HFF-Myc (cell line): ENCODE measurements at places on chromosomes 16 and 17.

GRCh38 chr17:61411011-61411260 is 11.3 kb downstream of the TBX2 start:
- DNase-seq = no peak

GRCh38 chr17:1755827-1756262 is 6.0 kb upstream of the SERPINF1 start:
- DNase-seq = no peak

- no peak for DNase-seq
These were observed 56.0 kb upstream of the FA2H start for GRCh38 chr16:74830648-74831047.

DNA sequence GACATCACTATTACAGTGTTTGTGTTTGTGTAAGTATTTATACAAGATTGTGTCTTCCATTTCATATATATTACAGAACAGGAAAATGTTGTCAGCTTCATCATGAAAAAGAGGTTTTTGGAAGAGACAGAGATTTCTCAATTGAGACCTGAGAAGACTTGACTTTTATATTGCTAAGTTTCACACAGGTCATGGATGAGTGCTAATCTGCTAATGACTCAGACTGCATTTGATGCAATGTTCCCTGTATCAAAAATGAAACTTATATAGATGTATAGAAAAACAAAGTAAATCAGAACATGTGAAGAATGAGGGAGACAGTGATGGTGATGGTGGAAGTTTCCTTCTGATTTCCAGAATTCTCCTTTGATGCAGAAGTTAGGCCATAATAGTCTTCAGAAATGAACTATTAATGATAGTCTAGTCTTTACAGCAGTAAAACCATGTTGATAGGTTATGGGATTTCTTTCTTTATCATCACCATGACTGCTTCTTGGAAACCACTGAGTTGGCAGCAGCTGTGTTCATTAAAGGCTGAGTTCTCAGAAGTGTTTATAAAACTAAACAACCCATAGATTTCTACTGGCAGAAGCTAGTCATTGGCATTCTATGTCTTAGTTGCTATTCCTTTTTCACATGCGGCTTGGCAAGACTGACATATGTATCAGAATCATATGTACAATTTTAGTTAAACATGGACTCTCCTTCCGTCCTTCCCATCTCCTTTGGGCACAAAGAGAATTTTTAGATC is 56.1 kb downstream of the PCTP start:
- no peak for DNase-seq

GRCh38 chr16:27547851-27548250 is 1.9 kb downstream of the GTF3C1 start:
- no peak for DNase-seq

DNA sequence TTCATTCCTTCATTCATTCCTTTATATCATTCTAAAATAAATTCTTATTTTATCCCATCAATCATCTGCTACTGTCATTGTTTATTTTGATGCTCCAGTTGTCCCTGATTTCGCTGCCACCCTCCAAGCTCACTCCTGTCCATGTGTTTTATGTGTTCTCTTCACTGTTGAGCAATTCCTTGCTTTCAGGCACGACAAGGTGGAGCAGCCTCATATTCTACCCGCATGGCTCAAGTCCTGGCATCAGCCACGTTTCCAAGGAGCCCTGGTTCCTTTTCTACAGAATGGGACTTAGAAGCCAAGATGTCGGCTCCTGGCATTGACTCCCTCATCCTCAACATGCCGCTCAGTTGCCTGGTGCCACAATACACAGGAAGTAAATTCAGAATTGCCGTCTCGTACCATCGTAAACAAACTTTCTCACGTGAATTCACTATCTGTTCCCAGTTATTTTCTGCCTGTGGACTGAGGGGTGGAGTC is 139.0 kb downstream of the RPTOR start:
- no peak for DNase-seq

DNA sequence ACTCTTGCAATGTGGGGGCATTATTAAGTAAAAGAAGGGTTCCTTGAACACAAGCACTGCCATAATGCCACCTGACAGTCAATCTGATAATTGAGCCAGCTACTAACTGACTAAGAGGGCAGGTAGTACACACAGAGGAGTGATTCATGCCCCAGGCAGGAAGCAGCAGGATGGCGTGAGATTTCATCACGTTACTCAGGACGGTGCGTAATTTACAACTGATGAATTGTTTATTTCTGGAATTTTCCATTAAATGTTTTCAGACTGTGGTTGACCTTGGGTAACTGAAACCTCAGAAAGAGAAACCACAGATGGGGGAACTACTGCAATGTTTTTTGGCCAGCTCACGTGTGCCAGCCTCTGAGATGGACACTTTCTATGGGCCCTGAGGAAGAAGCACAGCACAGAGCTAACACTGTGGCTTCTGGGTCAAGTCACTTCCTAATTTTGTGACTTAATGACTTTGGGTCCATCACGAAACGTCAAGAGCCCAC is 46.7 kb downstream of the C17orf67 start:
- DNase-seq = peak; percentile 90

DNA sequence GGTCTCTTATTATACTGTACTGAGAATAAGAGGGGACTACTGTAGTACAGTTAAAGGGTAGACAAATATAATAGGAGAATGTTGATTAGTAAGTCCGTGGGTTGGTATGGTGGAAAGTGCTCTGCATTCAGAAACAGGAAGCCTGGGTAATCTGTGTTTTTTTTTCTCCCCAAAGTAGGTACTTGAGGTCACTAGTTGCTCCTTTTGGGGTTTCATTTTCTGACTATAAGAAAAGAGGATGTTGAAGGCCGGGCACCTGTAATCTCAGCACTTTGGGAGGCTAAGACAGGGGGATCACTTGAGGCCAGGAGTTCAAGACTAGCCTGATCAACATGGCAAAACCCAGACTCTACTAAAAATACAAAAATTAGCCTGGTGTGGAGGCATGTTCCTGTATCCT is 42.0 kb upstream of the MMD start:
- no peak for DNase-seq

DNA sequence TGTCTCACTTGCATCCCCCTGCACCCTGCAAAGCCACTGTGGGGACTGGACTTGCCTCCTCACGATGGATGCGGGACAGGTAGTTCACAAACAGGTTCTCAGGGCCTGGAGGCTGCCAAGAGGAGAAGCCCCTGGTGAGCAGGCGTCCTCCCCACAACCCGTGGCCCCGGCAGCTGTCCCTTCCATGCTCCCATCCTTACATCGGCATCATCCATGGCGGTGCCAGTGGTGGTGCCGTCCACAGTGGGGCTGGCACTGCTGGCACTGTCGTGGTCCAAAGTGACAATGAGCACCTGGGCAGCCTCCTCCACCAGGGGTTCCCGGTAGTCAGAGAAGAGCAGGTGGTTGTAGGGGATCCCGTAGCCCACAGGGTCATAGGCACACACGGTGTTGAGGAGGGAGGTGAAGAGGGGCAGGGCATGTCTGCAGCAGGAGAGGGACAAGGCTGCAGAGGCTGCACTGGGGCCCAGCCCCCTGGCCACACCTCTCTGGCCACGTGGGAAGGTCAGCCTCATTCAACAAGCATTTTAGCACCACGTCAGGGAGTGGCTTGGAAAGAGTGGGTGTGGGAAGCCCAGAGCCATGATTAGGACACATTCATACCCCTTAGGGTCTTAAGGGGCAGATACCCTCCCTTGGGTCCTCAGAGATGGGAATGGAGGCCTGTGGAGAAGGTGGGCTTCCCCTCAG is 12.6 kb downstream of the HID1 start:
- DNase-seq = no peak

- no peak for DNase-seq
These were observed 385 bp downstream of the CFAP119 start for GRCh38 chr16:30761427-30761927.

DNA sequence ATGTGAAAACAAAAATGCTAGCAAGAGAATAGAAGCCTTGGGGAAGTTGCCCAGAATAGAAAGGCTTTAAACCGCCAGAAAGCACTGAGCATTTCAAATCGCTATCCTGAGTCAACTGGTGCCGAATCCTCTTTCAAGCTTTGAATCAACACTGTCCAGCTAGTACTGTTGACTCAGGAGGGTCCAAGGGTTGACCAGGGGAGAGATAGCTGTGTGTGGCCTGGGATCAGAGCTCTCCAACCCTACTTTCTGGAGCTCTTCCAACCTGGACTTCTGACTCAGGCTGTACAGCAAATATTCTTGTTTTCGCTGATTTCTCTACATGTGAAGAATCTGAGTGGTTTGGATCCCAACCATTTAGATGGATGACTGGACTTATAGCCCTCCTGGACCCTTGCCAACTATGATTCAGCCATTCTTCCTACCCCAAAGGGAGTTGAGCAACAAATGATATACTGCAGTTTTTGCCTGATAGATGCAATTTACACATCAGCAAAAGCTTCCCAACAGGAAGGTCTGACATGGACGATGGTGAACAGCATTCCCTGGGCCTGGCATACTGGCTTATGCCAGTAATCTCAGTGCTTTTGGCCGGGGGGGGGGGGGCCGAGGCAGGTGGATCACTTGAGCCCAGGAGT is 154.0 kb upstream of the SDK2 start:
- peak; percentile 60 for DNase-seq

DNA sequence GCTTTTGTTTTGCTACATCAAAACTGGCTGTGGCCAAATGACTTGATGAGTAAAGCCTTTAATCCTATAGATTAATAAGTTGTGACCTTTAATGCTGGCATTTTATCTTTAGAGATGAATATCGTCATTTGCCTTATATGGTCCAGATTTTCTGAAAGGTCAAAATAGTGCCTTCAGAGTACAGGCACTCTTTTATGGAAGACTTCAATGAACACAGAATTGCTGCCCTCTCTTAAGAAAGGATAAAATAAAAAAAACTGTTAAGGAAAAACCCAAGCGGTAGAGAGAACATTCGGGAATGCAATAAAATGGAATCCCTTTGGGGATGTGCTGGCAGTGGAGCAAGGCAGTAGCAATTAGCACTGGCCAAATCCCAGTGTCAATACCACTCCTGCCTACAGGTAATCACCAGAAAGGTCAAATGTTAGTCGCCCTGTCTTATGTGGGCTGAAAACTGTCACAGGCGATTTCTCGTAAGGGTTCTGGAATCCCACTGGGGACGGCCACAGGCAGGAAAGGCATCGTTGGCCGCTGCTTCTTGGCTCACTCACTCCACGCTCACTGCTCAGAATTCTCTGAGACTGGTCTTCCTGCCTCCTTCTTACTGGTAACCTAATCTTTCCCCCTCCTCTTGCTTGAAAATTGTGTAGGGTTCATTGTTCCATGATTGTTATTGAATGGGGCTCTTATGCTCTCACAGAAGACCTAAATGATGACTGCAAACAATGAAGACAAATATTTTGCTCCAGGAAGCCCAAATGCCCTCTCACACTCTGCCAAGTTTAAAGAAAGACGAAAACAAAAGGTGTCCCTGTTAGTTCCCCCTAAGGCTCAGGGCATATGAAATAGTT is 45.4 kb upstream of the HSBP1 start:
- DNase-seq = no peak

GRCh38 chr16:19907161-19907992 is 22.7 kb upstream of the GPRC5B start:
- peak; percentile 51 for DNase-seq

- DNase-seq = no peak
These were observed 37.1 kb downstream of the YWHAE start for GRCh38 chr17:1362964-1363363.

GRCh38 chr17:72407336-72407909 is 286.6 kb downstream of the SOX9 start:
- peak; percentile 97 for DNase-seq

GRCh38 chr17:57899391-57899790 is 49.5 kb upstream of the MRPS23 start:
- DNase-seq = no peak

GRCh38 chr17:77963441-77963840 is 4.9 kb downstream of the TNRC6C start:
- DNase-seq = peak; percentile 66

GRCh38 chr17:65994679-65995078 is 197.3 kb downstream of the CEP112 start:
- no peak for DNase-seq

DNA sequence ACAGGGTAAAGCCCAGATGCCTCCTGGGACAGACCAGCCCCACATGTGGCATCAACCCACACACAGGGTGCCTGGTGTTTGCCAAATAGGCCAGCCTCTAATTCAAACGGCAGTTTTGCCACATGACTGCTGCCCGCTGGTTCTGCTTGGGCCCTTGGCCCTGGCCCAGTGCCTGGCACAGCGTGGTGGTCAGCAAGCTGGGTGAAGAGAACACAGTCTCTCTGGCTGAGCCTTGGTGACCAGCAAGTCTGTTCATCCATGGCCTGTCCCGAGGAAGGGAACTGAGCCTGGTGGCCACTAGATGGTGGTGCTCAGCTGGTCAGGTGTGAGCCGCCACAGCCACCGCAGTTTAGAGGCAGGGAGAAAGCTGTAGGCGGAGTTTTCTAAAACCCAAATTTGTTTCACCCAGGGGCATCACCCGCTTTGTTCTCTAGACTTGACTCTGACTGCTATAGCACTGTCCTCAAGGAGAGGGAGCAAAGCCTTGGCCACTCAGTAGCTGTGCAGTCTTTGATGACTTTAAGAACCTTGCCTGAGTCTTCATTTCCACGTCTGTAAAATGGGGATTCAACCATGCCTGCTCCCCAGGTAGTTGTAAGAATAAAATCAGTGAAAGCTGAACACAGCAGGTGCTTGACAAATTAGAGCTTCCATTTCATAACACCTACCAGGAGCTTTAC is 4.7 kb upstream of the GFAP start:
- peak; percentile 55 for DNase-seq

- no peak for DNase-seq
These were observed 358.8 kb upstream of the CDH5 start for GRCh38 chr16:66007717-66008116.

DNA sequence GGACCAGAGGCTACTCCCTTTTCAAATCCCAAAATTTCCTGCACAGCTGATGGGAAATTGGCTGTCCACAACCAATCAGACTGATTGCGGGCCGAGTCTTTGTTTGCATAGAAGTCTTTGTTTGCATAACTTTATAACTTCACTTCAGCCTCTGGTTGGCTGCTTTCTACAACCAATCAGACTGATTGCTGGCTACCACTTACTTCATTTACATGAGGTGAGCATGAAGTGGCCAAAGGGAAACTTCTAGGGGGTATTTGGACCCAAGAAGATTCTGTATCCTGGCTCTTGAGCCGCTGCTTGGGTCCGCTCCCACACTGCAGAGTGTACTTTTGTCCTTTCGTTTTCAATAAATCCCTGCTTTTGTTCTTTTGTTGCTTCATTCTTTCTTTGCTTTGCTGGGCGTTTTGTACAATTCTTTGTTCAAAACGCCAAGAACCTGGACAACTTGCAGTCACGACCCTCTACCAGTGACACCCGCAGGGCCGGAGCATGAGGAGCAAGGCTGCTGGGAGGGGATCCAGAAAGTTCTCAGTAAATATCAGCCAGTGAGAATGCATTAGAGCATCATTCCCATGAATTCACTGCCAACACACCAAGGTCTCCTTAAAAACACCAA is 67.5 kb downstream of the IQCK start:
- DNase-seq = no peak

GRCh38 chr17:59542960-59543635 is 22.3 kb upstream of the DHX40 start:
- DNase-seq = no peak

GRCh38 chr17:2380950-2381649 is 19.8 kb downstream of the MNT start:
- no peak for DNase-seq

GRCh38 chr17:57311281-57312216 is 55.2 kb downstream of the MSI2 start:
- DNase-seq = no peak

- DNase-seq = no peak
These were observed 75.5 kb upstream of the GPRC5B start for GRCh38 chr16:19960183-19960582.
